Transverse colon (tissue), 4 donors: ENCODE measurements at places on chromosomes 3 and 15. TPM values are rescaled to one million over a fixed set of nuclear protein-coding genes. Genes with fewer than 3 reads are reported as not detected.

- no peak for DNase-seq
Observed at GRCh38 chr3:25592510-25592968, 72.2 kb downstream of the TOP2B start.

- DNase-seq: no peak
Observed at GRCh38 chr15:32828507-32829186, 110.8 kb downstream of the GREM1 start.

DNA sequence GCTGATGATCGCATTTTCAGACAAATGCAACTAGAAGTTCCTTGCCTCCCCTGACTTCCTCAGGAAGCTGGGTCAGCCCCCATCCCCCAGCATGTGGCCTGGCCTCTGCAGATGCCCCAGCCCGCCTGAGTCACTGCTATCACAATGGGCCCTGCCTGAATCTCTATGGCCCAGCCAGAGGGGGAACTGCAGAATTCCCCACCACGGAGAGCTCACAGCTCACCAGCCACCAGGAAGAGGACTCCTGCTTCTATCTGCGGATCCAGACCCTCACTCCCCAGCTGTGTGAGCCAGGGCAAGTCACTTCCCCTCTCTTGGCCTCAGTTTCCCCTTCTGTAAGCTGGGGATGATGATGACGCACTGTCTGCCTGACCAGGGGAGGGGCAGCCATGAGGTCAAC, 6.9 kb downstream of the PLXND1 start:
- DNase-seq: peak; percentile 49

DNA sequence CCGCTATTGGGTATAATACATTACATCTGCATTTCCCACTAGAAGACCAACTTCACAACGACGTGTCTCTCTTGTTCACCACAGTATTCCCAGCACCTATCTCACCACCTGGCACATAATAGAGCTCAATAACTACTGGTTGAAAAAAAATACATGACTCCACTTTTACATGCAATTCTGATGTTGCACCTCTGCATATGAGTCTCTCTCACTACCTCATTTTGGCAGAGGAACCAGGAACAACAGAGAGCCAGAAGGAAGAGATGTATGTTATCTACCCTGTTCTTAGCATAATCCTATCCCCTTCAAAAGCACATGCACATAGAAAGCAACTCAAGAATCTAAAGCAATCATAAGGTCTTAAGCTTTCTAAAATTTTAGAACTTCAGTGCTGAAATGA, 61.6 kb downstream of the SHQ1 start:
- no peak for DNase-seq

- DNase-seq: no peak
Observed at GRCh38 chr15:94793207-94793606, 561.8 kb downstream of the MCTP2 start.

DNA sequence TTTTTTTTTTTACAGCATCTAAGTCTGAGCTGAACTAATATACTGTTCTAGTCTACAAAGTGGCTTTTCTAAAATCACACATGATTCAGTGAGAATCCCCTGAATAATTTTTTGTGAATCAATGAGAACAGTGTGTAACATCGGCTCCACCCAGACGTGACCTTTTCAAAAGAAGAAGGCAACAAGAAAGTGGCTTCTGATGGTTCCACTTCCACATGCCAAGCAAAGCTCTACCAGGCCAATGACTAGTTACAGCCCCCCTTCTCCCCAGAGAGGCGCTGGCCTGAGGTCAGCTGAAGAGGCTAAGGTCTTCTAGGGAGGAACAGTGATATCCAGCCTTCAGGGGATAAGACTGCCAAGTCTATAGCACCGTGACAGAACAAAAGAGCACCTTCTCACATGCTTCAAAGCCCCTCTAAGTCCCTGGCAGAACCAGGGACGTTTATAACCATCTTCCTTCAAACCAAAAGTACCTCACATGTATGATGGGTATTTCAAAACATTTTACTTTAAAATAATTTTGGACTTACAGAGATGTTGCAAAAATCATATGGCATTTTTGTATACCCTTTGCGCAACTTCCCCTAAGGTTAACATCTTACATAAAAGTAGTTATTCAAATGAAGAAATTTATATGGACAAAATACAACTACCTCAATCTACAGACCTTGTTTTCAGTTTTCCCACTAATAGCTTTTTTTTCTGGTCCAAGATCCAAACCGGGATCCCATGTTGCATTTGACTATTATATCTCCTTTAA, 177.9 kb downstream of the OSBPL10 start:
- peak; percentile 31 for DNase-seq

- DNase-seq: peak; percentile 19
Observed at GRCh38 chr3:177781686-177782161, 584.4 kb upstream of the TBL1XR1 start.

DNA sequence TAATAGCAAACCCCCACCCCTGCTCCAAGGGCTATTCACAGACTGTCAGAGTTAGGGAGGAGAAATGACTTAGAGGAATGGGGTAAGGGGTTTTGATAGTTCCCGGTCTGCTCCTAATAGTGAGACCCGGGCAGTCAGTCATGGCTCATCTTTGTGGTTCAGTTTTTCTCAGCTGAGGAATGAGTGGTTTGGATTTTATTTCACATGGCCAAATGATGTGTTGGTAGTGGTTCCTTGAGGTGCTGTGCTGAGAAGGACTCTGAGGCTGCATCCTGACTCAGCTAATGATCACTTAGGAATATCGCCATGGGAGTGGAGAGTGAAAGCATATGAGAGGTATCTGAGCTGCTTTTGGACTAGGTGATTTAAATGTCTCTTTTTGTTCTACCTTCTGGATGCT, 80.2 kb downstream of the LPP start:
- no peak for DNase-seq

GRCh38 chr15:40339621-40339945, 1.2 kb downstream of the CCDC9B start:
- DNase-seq: peak; percentile 10

DNA sequence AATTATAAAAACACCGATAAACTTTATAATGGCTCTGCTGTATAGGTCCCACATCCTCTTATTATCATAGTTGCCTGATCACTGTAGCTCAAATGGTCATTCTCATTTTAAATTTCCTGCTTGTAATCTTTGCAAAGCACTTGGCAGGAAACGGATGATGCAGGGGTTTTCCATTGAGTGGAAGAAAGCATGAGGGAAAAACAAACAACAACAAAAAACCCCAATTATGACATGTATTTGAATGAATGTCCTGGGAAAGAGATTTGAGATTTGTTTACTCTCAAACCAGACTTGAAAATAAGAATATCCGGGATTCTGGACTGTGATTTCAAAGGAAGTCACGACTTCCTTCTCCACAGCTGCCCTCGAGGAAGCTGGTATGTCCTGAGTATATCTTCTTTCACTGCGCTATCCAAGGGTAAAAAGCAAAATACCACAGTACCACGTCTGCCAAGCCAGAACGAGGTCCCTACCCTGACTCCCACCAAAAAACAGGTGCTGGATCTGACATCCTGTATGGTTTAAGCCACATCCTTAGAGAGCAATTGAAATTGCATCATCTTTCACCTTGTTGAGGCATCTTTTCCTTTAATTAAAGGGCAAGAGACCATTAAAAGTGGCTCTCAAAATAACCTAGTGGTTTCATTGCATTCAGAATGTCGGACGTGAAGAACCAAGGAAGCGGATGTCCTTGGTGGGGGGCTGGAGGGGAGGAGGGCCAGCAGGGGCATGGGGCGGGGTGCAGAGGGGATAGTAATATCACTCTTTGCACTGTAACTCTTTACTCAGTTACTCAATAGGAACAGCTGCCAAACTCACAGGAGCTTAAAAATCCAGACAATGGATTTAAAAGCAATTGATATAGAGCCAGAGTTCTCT, 13.5 kb upstream of the TIPIN start:
- DNase-seq: no peak

TMCO5A gene
- total RNA-seq: not detected

MRPS11 gene
- total RNA-seq: 31.1 TPM
